ENCODE measurements at places on chromosomes 11 and 22.
A peak's percentile ranks its signal among the peaks of the same experiment; 100 is the strongest.

GRCh38 chr22:40665312-40665711, 14.0 kb upstream of the MCHR1 start:
- DNase-seq, result no peak

DNA sequence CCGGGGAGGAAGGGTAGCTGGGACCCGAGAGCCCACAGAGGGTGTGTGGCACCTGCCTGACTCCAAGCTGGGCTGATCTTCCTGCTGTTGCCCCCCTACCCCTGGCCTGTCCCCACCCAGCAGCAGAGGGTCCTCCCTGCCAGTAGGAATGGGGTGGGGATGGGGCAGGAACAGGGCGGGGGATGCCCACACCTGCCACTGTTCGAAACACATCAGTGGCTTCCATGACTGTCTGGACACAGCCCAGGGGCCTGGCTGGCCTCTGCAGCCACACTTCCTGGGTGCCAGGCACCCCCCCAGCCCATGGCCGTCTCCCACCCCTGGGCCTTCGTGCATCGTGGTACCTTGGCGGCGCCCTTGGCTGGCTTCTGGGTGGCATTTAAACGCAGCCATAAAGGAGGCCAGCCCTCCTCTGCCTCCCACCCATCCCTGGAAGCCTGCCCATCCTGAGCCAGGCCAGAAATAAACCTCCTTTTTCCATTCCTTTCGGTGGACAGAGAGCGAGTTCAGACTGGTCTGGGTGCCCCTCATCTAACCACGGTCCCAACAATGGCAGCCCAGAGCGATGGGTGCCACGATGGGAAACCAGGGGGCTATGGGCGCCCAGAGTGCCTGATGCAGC, 745 bp upstream of the SHISAL1 start:
- no peak for DNase-seq

- DNase-seq, result no peak
Observed at GRCh38 chr11:17529844-17530185, 14.4 kb downstream of the USH1C start.

- DNase-seq, result no peak
Observed at GRCh38 chr11:75133976-75134375, 16.9 kb upstream of the SLCO2B1 start.

DNA sequence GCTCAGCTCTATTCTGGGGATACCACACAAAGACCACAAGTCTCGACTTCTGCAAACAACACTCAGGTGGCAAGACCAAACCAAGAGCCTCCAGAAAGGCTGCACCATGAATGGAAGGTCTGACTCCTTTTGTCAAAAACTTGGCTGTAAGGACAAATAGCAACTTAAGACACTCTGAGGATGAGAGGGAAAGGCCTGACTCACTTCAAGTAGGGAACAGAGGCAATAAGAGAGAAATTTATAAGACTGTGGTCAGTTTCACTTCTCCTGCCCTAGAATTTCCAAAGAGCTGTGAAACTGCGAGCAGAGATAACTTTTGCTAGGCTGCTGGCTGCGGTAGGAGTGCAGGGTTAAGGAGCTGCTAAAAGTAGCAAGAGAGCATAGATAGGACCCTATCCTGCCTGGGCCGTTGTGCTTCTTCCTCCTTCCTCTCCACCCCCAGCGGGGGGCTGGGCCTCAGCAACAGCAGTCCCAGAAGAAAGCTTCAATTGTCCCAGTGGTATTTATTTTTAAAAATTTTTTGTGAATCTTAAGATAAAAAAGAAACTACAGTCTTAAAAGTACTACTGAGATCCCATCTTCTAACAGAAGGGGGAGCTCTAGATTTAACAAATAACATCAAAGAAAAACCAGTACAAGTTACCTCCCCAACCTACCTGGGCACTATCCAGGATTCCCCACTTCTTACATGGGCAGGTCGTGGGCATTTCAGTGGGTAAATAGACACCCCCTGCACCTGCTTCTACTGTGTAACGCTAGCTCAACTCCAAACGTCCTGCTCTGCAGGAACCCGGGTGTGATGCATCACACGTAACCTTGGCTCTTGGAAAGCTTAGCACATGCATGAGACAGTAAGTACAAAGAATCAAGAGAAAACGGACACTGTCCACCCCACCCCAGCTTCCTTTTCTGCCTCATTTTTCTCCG, 66.4 kb downstream of the SGSM3 start:
- peak; percentile 86 for DNase-seq

DNA sequence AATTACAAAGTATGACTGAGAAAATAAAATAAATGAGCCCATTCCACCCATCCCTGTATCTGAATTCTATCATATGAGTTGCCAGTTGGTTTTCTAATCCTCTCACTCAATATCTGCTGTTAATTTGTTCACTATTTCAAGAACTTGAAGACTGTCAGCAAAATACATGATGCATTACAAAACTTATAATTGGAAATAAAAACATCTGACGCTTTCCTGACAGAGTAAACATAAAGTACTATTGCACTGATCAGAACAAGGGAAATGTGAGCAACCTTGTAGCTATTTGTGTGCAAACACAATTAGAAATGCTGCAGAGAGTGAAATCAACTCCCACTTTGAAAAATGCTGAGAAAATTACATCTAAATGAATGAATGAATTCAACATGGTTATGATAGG, 97.1 kb downstream of the MPPED2 start:
- no peak for DNase-seq

DNA sequence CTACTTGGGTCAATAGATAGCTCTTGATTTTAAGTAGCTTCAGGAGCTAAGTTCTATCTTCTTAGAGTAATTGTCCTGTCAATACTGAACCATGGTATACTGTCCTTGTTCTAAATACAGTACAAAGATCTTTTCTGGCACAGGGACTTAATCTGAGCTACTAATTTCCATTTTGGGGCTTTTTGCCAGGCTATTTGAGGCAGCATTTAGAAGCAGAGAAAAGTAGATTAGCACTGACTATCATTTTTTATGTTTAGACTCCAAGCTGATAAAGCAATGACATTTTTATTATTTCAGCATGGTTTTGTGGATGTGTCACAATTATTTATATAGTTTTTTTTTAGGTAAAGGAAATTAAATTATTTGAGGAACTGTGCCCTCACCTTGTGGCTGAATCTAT, 163.2 kb downstream of the FAT3 start:
- no peak for DNase-seq

DNA sequence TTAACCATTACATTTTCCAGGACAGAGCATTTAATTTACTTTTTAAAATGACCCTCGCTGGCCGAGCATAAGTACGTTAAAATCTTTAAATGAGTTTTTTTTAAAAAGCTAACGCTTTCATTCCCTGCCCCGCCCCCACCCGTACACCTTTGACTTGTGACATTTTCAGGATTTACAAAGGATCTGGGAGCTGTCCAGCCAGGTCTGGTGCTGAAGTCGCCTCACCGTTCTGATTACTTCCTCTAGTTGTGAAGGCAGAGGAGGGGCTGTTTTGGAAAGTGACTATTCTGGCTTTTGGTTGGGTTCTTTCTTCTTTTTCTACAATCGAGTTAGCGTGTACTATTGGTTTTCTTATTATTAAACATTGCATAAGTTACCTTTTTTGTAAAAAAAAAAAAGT, 2.9 kb downstream of the C11orf87 start:
- no peak for DNase-seq

DNA sequence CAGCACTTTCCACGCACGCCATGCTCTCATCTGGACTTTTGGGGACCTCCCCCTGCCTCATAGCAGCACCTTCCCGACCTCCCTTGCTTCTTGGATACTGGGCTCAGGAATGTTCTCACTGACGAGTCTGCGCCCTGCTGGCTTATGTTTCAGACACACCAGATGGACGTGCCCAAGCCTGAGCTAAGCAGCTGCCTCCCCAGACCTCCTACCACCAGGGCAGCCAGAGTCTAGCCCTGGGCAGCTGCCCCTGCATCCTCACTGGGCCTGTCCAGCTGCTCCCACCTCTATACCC, 13.2 kb upstream of the RGL4 start:
- no peak for DNase-seq

DNA sequence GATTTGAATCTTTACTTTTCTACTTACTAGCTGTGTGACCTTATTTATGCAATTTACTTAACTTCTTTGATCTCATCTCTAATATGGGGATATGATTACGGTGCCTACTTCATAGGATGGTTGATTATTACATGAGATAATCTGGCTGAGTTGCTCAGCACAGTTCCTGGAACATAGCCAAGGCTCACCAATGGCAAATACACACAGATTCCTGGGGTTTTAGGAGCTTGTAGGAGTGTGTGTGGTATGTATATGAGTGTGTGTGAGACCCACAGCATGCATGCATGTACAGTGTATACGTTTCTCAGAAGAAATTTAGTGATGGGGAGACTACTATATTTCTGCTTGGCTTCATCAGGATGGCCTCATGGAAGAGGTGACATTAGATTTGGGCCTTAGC, 256.9 kb downstream of the KIRREL3 start:
- DNase-seq, result no peak

DNA sequence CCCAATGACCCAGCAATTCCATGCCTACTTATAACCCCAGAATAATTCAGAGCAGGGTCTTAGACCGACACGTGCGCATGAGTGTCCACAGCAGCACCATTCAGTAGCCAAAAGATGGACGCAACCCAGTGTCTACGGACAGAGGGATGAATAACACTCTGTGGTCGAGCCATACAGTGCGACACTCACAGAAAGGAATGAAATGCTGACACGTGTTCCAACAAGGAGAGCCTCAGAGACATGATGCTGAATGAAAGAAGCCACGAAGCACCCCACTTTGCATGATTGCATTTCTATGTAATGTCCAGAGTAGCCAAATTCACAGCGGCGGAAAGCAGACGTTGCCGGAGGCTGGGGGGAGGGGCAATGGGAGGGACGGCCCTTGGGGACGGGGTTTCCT, 134.4 kb downstream of the CTTN start:
- DNase-seq, result no peak

DNA sequence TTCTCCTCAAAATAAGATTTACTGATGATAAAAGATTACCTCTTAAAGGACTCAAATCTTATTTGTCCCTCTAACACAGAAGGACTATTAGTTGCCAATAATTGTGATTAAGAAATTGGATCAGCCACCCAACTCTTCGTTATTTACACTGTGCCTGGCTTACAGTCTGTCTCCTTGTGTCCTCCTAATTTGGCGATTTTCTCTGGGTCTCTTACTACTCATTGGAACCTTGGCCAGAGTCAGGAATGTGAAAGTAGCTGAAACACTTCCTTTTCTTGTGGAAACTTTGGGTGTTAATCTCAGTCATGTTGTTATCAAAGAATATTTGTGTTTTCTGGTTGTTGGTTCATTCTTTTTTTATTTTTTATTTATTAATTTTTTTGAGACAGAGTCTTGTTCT, 83.2 kb downstream of the TEAD1 start:
- DNase-seq, result no peak

GRCh38 chr22:19513823-19514222, 10.4 kb downstream of the CLDN5 start:
- no peak for DNase-seq
